ENCODE measurements at places on chromosomes 4 and X.

GRCh38 chr4:180587379-180587778 lies 1655.8 kb upstream of the TENM3 start:
- no peak for DNase-seq

DNA sequence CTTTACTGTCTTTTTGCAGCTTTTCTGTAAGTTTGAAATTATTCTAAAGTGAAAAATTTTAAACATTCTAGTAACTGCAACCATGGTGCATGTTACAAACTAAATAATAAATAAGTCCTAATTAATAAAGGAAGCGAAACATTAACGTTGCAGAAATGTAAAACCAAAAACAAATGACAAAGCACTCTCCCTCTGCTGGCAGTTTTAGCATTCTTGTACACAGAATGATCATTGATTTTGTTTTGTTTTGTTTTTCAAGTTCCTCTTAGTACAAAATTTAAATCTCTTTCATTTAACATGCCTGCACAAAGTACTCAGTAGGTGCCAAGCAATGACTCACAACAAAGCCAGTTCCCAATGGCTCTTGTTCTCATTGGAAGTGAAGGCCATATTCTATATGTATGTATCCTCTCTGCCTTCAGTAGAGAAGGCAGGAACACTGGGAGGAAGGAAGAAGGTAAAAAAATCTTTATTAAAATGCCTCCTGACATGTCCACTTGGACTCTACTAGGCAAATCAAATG lies 13.7 kb upstream of the TMSB4X start:
- DNase-seq: no peak

- peak; percentile 15 for DNase-seq
Measured at GRCh38 chrX:128975745-128976144, 547.5 kb downstream of the SMARCA1 start.

GRCh38 chrX:84168095-84168494 lies 19.9 kb downstream of the RPS6KA6 start:
- no peak for DNase-seq

- DNase-seq: no peak
Measured at GRCh38 chr4:20084488-20084887, 167.2 kb upstream of the SLIT2 start.

DNA sequence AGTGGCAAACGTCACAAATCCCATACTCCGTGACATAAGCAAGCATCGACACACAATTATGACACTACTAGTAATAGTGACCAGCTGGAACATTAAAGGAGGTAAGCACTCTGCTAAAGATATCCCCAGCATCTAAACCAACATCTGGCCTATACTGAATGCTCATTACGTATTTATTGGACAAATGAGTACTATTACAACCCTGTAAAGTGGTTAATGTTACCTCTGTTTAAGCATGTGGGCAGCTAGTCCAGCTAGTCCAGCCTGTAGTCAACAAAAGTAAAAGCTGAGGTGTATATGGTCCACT lies 419 bp upstream of the RPGR start:
- no peak for DNase-seq

- no peak for DNase-seq
Measured at GRCh38 chrX:68403038-68403437, 30.3 kb downstream of the OPHN1 start.

DNA sequence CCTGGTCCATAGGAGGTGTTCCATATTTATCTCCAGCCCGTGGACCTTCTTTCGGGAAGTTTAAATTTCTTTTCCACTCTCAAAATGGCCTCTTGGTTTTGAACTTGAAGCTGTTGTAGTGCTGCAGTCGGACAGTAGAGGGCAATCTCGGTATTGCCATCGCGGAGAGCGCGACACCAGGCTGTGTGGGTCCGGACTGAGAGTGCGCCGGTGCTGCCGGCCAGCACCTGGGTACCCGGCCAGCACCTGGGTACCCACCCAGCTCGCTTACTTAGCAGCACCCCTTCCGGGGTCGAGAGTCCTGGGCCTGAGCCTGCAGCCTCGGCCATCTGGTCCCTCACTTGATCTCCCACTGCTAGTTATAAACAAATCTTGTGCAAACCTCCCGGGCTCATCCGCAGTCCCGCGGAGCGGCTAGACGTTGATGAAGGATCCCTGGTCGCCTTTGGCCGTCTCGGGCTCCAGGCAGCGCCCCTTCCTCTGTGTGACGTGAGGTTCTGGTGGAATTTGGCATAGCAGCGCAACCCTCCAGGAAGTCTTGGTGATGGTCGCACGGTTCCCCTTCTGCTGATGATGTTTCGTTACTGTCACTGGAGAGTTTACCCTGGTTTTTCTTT lies 18.0 kb downstream of the FAM9A start:
- peak; percentile 4 for DNase-seq

GRCh38 chrX:129958083-129958465 lies 24.4 kb upstream of the BCORL1 start:
- no peak for DNase-seq

- DNase-seq: peak; percentile 2
Measured at GRCh38 chr4:170497689-170498088, 407.9 kb upstream of the AADAT start.

- DNase-seq: no peak
Measured at GRCh38 chr4:174457468-174457867, 64.8 kb downstream of the HPGD start.

DNA sequence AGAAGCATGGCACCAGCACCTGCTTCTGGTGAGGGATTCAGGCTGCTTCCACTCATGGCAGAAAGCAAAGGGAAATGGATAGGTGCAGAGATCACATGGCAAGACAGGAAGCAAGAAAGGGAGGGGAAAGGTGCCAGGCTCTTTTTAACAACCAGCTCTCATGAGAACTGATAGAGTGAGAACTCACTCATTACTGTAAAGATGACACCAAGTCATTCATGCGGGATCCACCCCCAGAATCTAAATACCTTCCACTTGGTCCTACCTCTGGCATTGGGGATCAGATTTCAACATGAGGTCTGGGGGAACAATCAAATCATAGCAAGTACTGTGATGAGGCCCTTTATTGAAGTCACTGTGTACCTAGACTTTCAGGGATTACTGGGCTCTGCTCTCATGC lies 72.0 kb upstream of the PRDM5 start:
- DNase-seq: no peak

DNA sequence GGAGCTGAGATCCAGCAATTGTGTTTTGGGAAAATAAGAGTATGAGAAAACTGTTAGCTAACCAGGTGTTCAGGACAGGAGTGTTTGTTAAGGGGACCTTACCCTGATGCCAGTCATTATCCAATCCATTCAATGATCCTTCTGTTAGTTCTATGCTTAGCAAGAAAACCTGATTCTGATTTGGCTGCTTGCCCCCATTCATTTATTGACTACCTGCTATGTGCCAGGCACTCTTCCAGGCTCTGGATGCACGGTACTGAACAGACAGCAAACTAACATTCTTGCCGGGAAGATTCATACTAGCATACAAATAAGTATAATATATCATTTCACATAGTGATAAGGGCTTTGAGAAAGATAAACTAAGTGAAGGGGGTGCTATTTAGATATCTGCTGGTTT lies 1.0 kb upstream of the MECP2 start:
- no peak for DNase-seq

DNA sequence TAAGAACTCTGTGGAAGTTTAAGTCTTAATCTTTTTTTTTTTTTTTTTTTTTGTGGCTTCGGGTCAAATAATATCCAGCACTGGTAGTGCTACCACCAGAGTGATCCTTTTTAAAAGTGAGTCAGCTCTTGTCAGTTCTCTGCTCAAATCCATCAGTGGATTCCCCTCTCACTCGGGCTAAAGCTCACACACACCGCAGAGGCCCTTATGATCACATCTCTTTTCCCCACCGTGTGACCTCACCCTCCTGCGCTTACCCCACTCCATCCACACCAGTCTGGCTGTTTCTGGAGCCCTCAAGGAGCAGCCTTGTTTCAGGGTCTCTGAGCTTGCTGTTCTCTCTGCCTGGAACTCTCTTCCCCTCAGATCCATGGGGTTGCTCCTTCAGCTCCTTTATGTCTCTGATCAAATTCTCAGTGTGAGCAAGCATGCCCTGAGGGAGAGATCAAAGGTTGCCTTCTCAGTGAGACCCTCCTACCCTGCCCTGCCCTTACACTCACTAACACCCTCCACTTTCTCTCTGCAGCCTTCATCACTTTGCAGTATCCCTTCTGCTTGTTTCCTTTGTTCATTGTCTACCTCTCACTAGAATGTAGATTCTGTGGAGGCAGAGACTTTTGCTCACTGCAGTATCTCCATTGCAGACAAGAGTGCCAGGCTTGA lies 19.8 kb upstream of the BEND4 start:
- DNase-seq: no peak

DNA sequence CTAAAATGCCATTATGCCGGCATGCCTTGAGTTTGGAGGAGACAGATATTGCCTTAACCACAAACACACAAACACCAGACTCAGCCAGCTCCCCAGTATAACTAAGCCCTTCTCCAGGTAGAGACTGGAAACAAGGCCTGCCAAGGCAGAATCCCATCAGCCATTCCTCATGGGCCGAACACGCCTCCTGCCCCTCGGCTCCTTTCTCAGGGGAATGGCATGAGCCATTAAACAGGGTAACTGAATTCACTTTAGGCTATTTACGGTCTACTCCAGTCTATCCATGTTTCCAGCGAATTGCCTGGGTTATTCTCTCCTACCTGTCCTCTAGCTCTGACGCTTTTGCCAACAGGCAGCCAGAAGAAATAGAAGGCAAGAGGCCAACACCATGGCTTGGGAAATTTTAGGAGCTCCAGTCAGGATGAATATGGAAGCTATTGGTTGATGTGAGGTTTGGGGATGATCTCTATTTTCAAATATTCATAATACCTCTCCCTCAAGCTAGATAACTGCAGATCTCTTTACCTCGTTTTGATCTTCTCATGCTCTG lies 4.9 kb downstream of the SEL1L3 start:
- DNase-seq: no peak

DNA sequence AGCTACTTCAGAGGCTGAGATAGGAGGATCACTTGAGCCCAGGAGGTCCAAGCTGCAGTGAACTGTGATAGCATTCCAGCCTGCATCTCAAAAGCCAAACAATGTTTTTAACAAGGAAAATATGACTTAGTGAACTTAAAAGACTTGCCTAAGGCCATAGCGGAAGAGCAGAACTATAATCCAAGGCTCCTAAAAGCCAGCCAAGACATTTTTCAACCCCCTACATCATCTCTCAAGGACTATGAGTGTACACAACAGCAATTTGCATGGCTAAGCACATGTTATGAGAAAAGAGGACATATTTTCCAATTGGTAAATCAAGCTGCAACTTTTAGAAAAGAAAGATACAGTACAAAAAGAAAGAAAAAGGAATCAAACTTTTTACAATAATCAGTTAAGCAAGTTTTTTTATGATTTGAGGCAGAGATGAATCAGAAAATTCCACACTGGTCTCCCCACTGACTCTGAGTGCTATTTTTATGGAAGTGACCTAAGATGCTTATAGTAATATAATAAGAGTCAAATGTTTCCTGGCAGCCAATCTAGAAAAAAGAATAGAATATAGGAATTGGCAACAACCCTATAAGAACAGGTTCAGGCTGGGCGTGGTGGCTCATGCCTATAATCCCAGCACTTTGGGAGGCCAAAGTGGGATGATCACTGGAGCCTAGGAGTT lies 9.8 kb upstream of the ACOT9 start:
- DNase-seq: no peak

- no peak for DNase-seq
Measured at GRCh38 chr4:38993683-38994082, 38.5 kb downstream of the TMEM156 start.

DNA sequence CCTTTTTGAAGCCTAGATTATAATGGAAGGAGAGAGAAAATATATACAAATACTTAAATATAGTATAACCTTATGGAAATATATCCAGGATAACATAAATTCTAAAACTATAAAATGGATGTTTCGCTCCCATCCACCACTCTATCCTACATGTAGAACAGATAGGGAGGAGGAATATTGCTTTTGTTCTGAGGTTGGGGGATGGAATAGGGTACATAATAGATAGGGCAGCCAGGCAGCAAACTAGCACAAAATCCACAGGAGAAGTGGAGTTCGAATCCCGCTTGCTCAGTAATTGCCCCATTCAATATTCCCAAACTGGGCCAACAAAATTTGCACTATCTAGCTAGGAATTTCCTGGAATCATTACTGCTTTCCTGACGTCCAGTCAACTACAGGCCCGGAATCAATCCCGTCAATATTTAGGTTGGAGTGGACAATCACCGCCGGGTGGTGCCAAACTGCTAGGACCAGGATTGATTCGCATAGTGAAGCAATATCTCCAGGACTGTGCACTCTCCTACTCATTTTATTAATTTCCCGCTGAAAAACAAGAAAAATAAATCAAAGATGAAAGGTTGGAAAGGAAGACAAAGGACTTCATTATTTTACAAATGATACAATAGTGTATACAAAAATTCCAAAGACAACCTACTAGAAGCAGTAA lies 40.4 kb upstream of the PAPSS1 start:
- no peak for DNase-seq

GRCh38 chr4:119652998-119653397 lies 24.4 kb upstream of the PDE5A start:
- DNase-seq: no peak

- peak; percentile 58 for DNase-seq
Measured at GRCh38 chr4:140359562-140360427, 13.7 kb upstream of the SCOC start.

DNA sequence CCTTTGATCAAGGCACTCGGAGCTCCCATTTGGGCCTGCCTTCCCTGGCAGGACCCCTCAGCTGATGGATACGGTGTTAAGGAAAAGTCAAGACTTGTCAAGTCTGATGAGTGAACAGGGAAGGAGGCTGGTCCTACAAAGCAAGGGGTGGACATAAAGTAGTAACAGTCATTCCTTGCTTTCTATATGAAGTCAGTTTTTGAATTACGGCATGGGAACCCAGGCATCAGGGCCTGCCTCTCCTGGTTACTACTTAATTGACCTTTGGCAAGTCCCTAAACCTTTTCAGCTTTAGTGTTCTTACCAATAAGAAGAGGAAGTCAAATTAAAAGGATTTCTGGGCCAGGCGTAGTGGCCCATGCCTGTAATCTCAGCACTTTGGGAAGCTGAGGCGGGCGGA lies 7.0 kb downstream of the CHST7 start:
- DNase-seq: no peak

DNA sequence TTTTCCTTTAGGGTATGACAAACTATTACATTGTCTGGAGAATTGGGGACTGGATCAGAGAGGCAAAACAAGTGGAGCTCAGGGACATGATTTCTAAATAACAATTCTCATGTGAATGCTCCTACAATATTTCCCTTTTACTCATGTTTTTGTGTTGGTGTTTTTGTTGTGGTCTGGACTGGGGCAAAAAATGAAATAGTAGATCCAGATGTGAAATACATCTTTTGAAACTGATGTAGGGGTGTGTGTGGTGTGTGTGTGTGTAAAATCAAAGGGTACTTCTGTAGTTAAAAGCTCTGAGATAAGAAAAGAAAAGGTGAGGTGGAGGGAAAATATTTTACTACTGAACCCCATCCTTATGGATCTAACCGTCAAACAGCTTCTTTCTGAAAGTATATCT lies 188.4 kb upstream of the RPL34 start:
- DNase-seq: no peak

GRCh38 chrX:19875050-19875431 lies 12.4 kb downstream of the SH3KBP1 start:
- no peak for DNase-seq
